ENCODE measurements at places on chromosomes 12 and 14.
A peak's percentile ranks its signal among the peaks of the same experiment; 100 is the strongest.

GRCh38 chr12:66405395-66405794 is 103.1 kb downstream of the HELB start:
- DNase-seq = no peak

- no peak for DNase-seq
Measured at GRCh38 chr12:121505513-121505912, 75.3 kb downstream of the KDM2B start.

GRCh38 chr12:31246470-31246850 is 79.5 kb downstream of the SINHCAF start:
- no peak for DNase-seq

GRCh38 chr12:127548123-127548553 is 718.8 kb upstream of the TMEM132C start:
- peak; percentile 91 for DNase-seq

- no peak for DNase-seq
Measured at GRCh38 chr14:104872469-104873341, 7.6 kb downstream of the CEP170B start.

DNA sequence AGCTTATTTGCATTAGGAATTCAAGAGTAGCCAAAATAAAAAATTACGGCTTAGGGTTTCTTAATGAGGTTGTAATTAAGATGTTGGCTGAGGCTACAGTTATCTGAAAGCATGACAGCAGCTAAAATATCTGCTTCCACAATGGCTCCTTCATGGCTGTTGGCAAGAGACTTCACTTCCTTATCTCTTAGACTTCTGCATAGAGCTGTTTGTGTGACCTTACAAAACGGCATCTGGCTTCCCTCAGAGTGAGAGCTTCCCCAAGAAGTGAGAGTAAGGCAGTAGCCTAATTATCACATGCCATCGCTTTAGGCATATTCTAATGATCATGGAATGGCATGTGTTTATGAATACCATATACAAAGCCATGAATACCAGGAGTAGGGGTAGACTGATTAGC is 57.6 kb downstream of the CCDC59 start:
- DNase-seq = no peak

GRCh38 chr12:111409780-111410430 is 4.2 kb downstream of the SH2B3 start:
- no peak for DNase-seq

DNA sequence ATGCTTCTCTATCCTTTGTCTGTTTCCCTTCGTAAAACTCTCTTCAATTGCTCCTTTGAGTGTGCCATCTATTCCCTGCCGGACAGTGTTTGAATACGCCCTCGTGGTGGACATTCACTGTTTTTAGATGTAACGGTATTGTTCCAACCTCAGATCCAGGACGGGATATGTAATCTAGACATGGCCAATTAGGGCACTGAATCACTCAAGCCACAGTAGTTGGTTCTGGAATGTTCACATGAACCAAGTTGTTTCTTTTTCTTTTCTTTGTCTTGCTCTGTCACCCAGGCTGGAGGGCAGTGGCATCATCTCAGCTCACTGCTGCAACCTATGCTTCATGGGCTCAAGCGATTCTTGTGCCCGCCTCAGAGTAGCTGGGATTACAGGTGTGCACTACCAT is 204.2 kb upstream of the PLXNC1 start:
- DNase-seq = no peak

DNA sequence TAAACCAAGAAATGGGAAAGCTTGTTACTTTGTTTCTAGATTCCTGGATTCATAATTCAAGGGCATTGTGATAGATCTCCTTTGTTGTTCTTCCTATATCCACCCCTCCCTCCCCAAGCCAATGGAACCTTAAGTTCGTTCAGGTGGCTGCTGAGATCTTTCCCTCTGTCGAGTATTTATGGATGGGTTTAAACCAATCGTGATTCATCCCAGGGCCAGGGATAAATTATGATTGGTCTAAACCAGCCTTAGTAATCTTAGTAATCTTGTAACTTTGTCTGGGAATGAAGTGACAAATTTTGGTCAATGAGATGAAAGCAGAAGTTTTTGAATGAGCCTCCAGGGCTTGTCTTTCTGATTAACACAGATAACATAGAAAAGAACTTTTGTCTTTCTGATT is 56.1 kb upstream of the PCED1B start:
- no peak for DNase-seq

GRCh38 chr12:45408729-45409114 is 192.8 kb downstream of the ANO6 start:
- DNase-seq = no peak

GRCh38 chr12:101004898-101005297 is 205.1 kb downstream of the SLC5A8 start:
- no peak for DNase-seq
